ENCODE measurements at places on chromosomes 2 and 18.

DNA sequence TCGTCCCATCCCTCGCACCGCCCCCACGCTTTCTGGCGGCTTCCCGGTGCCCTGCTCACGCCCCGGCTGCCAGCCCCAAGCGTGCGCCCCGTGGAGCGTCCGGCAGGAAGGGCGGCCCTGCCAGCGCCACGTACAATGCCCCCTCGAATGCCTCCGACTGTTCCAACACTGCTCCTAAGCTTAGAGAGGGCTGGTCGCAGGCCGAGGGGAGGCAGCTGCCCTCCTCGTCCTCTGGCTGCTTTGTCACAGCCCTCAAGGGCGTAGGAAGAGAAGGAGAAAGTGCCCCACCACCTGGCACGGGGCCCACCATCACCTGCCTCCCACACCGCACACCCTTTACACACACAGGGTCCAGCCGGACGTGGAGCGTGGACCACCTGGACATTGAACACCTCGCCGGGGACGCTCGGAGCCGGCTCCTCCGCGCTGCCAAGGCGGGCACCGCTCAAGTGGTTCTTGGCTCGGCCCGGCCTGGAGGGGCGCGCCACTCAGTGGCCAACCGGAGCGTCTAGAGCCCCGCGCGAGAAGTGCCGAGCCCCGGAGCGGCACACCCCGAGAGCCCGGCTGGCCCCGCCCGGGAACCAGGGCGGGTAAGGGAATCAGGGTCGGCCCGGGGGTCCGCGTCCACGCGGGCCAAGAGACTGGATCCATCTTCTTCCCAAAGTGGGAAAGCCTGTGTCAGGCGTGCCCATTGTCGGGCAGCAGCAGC, 830 bp downstream of the DNER start:
- DNase-seq: peak; percentile 49

DNA sequence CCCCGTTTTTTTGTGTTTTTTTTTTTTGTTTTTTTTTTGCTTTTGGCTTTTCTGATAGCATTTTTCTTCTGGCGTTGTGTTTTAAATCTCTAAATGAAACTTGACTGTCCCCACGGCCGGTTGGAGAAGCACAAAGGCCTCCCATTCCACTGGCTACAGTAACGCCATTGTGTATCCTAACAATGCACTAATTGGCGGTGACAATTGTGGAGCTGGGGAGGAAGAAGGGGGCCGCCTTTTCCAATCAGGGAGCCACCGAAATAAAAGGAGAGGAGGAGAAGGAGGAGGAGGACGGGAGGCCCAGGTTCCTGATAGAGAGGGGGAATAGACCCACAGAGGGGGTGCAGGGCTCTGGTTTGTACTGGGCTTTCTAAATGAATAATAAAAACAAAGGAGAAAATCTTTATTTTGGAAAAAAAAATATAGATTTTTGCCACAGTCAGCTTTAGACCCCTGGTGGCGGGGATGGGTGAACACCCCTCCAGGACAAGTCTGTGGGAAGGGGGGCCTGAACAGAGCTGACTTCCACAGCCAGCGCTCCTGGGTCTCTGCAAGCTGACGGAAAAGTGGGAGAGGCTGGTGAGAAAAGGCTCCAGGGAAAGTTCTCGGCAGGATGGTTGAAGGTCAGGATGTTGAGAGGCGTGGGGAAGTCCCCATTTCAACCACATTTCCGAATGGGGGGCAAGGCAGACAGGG, 43.7 kb upstream of the FZD5 start:
- no peak for DNase-seq

DNA sequence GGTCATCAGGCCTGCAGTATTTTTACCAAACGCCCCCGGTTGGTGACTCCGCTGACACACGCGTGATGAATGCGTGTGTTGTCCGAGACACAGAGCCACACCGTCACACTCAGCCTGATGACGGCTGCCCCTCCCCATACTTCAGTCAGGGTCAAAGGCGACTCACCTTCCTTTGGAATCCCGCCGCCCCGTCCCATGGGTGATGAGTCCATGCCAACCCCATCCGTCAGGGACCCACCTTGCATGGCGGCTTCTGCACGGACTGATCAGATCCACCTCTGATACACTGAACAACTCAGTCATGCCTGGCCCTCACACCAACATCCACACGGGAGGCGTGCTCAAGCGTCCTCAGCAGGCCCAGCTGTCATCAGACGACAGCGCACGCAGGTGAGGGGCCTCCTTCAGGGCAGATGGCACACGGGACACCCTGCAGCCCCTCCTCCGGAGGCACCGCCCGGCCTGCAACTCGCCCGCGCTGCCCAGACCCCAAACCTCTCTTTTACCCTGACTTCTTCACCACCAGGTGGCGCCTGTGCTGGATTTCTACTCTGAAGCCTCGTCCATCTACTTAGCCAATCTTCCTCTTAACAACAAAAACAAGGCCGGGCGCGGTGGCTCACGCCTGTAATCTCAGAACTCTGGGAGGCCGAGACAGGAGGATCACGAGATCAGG, 89.2 kb downstream of the ZNF516 start:
- DNase-seq: no peak

DNA sequence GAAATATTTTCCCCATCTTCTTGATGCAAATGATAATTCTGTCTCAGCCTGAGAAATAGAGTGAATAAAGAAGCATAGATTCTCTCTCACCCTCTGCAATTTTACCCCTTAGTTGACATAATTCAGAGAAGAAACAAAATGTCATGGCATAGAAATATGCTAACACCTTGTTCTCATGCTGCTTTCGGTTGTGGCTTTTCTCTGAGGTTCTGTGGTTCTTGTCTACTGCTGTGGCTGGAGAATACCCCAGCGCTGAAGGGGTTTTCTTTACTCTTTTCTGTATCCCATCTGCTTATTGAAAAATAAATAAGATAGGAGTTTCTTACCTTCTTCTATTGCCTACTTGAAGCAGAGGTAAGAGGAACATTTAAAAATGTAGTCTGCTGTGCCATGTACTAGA, 15.4 kb upstream of the RAB27B start:
- DNase-seq: no peak

GRCh38 chr2:141109633-141110032, 1021.2 kb downstream of the LRP1B start:
- DNase-seq: no peak

- DNase-seq: no peak
These were observed 16.9 kb downstream of the SLC66A2 start for GRCh38 chr18:79934311-79935097.

DNA sequence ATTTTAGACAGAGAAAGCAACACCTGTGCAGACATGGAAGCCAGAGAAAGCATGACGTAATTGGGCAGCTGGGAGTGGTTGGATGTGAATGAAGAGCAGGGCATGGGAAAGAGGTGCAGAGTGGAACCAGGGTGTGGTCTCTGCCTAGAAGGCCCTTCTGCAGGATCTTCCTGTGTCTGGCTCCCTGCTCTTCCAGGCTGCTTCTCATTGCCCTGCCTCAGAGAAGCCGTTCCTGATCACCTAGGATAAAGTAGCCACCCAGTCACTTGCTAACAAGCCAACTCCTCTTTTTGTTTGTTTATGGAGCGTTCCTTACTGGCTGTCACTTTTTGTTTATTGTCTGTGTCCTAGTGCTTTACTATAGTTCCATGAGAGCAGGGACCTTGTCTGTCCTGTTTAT, 28.5 kb downstream of the GALNT1 start:
- no peak for DNase-seq

- no peak for DNase-seq
These were observed 224.8 kb upstream of the FN1 start for GRCh38 chr2:215660687-215661086.

GRCh38 chr2:61179701-61180639, 18.0 kb downstream of the C2orf74 start:
- DNase-seq: no peak

DNA sequence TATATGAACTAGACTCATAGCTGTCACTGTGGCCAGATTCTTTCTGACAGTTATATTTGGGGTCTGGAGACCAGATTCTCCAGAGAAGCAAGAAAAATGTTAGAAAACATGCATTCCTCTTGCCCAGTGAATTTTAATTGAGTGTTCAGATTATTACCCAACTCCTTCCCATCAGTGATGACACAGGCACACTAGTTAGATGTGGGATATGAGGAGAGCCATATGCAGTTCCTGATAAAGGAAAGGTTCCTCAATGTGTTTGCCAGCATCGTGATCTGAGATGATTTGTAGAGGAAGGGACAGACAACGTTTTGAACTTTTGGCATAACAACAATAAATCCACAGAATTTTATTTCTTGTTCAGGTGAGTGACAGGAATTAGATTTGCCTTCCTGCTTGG, 308.6 kb downstream of the PIEZO2 start:
- DNase-seq: no peak

DNA sequence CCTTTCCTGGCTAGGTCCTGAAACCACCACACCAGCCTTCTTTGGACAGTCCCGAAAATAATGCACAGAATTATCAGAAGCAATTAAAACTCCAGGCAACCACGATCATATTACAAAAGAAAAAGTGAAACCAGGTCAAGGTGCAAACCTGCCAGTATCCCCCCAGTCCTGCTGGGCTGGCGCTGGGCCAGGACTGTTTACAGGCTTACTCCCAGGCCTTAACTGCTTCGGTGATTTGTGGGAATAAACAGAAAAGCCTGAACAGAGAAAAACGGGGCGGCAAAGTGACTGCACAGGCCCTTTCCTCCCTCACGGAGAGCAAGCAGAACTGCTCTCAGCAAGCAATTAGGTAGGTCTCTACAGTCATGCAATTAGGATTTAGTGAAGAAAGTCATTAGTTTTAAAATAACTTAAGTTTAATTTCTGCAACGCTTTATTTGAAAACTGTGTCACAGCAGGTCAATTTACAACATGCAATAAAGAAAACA, 1.3 kb downstream of the HDAC4 start:
- no peak for DNase-seq

- DNase-seq: peak; percentile 48
These were observed at the start of gene CSRNP3 for GRCh38 chr2:165469417-165469816. Gene CSRNP3 (plus strand): TSS chr2:165469698. CDS start chr2:165595066, 125,368 bp downstream.

DNA sequence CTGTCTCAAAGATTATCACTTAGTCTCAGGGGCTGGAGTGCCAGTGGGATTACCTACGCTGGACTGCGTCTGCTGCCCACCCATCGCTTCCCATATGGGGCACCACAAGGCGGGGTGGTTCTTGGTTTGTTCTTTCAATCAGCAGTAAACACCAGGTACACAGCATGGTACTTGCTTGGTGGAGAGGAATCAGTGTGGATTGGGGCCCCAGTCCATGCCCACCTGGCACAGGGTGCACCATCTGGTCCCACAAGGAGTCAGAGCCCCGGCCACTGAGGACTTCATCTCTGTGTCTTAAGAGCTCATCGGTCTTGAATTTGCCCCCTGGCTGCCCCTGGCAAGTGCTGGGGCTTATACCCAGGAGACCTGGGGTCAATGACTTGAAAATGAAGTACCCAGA, 96.2 kb downstream of the GLI2 start:
- no peak for DNase-seq

GRCh38 chr2:25042321-25043240, 705 bp downstream of the EFR3B start:
- no peak for DNase-seq

DNA sequence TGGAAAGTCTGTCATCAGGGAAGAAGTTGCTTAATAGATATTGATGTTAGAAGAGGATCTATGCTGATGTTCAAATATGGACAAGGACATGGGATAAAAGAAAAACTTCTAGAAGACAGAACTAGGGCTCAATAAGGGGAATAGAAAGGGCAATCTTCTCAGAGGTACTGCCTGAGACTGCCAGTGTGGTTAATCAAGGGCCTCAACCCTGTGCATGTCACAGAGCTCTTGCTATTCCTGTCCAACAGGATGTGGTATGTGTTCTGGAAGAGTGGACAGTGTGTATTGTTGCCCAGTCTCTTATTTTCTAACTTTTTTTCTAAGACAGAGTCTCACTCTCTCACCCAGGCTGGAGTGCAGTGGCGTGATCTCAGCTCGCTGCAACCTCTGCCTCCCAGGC, 27.8 kb upstream of the RNF125 start:
- DNase-seq: no peak

DNA sequence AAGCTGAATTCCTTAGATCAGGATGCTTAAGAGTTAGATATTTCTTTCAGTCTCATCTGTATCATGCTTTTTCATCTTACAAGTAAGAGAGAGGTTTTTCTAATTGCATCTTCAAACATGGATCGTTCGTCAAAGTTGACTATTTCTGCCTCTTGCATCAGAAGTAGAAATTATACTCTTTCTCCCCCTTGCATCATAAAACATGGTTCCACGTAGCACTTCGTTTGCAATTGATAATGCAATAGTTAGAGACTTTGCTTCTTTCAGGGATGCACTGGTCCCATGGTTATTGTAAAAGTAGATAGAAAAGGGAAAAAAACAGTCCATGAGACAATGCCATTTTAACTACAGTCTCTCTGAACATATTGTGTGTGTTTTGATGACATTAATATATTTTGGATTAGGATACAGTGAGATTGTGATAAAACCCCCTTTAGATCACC, 75.1 kb upstream of the PARD3B start:
- no peak for DNase-seq

DNA sequence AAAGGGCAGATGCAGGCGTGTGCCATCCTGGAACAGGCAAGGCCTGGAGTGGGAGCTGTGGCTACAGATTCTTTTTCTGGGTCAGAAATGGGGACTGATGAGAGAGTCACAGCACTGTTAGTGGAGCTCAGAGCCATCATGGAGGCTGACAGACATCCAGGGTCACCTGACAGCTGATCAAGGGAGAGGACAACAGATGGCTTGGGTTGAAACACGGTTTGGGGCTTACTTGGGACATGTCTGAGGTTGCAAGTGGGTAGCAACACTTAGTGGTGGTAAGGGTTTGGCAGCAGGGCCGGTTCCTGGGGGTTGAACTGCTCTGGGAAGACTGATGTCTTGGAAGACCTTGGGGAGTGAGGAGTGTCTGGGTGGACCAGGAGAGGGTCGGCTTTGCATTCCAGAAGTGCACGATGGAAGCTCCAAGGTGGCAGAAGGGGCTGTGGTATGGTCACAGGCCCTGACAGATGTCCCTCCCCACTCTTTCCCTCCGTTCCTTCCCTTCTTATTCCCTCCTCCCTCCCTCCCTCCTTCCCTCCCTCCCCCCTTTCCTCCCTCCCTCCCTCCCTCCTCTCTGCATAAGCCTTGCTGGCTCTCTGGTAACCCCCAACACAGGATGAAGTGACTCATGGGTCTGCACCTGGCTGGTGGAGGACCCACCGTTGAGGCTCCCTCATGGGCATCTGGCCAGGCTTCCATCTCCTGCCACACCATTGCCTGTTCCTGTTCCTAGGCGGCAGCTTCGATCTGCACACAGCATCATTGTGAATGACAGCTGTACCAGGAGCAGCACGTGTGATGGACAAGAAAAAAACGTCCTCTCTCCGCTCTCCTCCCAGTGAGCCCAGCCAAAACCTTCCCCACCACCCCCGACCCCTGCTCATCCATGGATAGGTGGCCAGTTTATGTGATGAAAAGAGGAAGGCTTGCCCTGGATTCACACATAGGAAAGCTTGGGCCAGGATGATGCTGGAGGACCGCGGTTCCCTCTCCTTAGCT, 63.8 kb upstream of the RPL31 start:
- no peak for DNase-seq

- peak; percentile 53 for DNase-seq
These were observed 34.0 kb upstream of the TMEM178A start for GRCh38 chr2:39631718-39632117.

GRCh38 chr2:134603966-134604365, 114.8 kb downstream of the TMEM163 start:
- no peak for DNase-seq
